HS-27A (cell line): ENCODE measurements at places on chromosomes 12 and 14.

DNA sequence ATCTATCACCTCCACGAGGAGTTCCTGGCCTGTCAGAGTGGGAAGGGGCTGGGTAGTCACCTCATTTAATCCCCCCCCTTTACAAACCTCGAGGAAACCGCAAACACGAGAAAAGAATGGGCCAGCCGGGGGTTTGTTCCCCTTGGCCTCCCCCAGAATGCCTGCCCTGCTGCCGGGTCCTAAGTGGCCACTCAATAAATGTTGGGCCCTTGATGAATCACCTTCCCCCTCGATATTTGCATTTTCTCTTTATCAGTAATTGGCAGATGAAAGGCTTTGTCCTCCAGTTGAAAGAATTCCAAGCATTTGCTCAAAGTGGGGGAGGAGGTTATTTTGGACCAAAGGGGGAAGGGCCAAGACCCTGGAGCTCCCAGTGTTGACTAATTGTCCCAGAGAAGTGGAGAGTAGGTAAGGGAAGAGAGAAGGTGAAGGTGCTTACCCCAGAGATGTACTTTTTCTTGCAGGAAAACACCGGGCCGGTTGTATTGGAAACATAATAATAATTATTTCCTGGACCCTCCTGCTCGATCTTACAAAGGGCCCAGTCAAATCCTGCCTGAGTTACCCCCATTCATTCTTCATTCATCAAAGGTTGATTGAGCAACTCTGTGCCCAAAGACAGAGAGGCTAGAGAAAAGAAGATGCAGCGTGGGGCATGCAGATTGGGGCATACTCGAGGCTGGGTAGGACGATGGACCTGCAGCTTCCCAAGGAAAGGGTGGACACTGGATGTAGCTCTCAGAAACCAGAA, 1.9 kb upstream of the KDM2B start:
- no peak for DNase-seq

- DNase-seq: no peak
Observed at GRCh38 chr14:59601056-59601455, 24.4 kb upstream of the CCDC175 start.

DNA sequence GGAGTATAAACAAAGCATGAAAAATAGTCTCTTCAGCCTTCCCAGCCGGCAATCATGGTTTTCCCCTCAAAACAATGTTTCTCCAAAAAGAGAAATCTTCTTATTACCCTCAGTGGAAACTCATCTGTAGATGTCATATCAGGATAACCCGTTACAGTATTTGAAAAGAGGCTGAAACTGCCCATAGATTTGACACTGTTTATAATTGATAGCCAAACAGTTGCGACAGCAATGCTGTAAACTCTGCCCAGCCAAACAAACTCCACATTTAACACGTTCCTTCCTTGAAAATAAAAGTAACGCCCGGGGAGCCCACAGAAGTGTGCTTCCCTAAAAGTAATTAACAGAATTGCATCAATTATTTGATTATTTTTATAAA, 201.3 kb upstream of the FOXN3 start:
- no peak for DNase-seq

DNA sequence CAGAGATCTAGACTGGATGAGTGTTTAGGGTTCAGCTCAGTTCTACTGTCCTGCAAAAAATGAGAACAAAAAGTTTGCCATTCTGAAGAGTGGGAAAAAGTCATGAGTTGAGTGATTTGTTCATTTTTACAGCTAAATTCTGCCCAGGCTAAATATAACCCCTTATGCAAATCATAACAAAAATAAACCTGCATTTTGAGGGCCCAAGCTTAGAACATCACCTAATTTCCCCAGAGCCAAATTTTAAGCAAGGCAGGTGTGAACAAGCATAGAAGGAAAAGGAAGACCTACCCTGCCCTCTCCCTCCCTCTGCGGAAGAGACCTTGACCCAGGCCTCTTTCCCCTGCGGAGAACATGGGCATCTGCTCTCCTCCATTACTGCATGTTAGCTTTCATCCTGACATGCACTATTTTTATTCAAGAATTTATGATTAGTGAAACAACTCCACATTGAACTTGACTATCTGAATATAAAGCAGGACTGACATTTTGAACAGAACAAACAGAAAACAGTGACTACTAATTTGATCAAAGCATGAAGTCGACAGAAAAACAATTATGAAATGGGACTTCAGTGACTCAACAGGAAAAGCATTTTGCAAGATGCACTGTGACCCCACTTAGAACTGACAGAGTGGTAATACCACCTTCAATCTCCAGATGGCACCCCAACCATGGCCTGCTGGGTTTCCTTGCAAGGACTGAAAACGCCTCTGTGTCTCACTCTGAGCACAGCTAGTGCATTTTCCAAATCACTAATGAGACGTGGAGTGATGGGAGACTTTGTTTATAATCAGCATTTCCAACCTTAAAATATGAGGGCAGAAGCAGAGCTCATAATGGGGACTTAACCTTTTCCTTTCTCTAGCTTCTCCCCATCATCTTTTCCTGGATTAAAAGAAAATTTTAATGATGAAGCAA, 30.9 kb upstream of the SELPLG start:
- DNase-seq: peak; percentile 87

DNA sequence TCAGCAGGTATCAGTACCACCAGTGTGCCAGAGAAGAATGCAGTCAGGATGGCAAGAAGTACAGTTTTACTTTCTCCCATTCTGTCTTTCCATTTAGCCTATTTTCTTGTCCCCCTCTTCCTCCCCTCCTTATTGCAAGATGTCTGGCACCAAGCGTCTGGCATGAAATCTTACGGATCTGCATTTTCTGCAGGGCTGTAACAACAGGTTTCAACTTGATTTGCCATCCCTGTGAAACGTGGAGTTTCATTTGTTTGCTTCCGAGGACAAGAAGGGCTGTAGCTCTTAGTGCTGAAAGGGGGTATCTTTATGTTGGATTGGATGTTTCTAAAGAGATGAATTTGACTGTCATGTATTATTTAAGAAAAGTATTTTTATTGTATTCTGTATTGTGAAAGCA, 1110.6 kb downstream of the BCL11B start:
- DNase-seq: no peak

DNA sequence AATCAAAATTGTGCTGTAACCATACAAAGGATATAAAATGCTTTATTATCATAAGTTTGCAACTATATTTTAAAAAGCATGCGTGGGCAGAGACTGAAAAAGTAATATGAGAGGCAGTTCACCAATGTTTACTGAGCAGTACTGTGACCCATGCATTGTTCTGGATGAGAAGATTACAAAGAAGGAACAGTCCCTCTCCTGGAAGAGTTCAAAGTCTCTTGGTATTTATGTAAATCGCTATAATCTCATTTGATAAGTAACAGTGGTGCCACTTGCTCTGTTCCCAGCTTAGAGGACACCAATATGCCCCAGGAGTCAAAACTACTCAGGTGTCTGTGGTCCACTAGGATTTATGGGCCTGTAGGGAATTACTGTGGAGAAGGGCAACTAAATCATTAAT, 2.1 kb upstream of the CMAS start:
- no peak for DNase-seq

DNA sequence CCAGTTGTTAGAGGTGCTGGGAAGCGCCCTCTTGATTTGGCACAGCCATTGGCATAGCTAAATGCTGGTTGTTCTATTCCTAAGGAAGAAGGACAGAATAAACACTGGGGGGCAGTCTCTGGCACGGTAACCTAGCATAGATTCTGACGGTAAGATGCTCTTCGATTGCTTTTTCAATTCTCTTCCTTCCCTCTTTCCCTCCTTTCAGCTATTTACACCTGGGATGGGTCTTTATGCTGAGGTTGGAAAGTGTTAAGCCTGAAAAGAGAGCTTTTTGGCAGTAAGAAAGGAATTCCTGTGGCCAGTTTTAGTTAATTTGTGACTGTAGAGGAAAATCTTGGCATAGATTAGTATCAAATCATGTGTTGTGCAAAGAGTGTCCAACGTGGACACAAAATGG, 162.8 kb downstream of the SNAPC1 start:
- no peak for DNase-seq
